Stimulated activated CD4-positive, alpha-beta T cell treated with anti-CD3 and anti-CD28 coated beads, Interleukin-1b, Interleukin-23, amount 100 ng/mL, for 1 hour (primary cell): ENCODE measurements at places on chromosomes 3 and 15.

DNA sequence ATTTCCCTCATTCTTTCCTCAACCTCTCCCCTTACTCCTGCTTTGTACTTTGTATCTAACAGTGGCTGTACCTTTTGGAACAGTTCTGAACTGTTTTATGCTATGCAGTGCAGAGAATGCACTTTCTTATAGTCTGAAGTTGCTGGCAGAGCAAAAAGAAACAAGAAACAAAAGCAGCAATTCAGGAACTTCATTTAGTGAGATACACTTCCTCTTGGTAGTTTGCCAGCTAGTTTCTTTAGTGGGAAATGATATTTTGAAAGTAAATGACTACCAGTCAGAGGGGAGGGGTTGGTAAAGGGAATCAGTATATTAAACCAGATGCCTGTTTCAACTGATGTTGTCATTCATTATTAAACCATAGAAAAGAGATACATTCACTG is 55.0 kb upstream of the CHD2 start:
- no peak for DNase-seq

GRCh38 chr15:33664947-33665346 is 303.4 kb upstream of the CHRM5 start:
- no peak for DNase-seq

- no peak for DNase-seq
Observed at GRCh38 chr3:120137548-120137947, 43.3 kb upstream of the GSK3B start.

DNA sequence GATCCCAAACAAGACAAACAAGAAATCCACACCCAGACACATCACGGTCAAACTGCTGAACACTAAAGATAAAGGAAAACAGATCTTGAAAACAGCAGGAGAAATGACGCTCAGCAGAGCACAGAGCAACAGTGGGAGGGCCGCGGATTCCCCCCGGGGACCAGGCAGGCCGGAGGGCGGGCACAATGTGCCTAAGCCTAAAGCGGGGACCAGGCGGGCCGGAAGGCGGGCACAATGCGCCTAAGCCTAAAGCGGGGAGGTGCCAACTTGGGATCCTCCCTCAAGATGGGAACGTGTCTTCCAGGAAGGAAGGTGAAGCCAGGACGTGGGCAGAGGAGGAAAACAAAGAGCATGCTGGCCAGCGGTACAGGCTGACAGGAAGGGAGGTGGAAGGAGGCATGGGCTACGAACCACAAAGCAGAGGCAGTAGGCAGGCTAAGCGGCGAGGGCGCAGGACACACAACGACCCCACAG is 31.1 kb downstream of the CYFIP1 start:
- DNase-seq = no peak

- no peak for DNase-seq
Observed at GRCh38 chr15:100785181-100786138, 94.2 kb upstream of the ALDH1A3 start.

GRCh38 chr15:74307827-74308811 is 59.3 kb downstream of the CYP11A1 start:
- DNase-seq = no peak

DNA sequence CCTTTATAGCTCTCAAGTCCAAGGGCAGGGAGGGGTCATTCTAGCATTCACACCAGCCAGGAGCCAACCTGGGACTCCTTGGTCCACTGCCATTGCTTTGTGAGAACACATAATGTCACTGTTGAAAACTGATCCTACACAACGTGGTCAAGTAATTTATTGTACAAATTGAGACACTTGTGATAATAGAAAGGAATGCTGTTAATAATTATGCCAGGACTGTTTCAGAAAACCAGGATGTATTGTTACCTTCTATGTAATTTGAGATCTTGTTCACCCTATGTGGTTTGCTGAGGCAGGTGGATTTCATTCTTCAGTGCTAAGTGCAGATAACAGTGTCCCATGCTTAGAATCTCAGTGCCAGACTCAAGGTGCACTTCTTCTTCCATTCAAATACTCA is 33.3 kb downstream of the TMCO5A start:
- DNase-seq = no peak

GRCh38 chr3:148863814-148864213 is 1.3 kb upstream of the CPA3 start:
- DNase-seq = no peak

GRCh38 chr3:194615226-194615625 is 18.0 kb downstream of the TMEM44 start:
- no peak for DNase-seq

- DNase-seq = peak; percentile 34
Observed at GRCh38 chr15:92714477-92715401, 59.2 kb upstream of the FAM174B start.

- no peak for DNase-seq
Observed at GRCh38 chr3:107250221-107250620, 127.0 kb upstream of the CCDC54 start.

- DNase-seq = no peak
Observed at GRCh38 chr15:87243474-87243873, 1013.1 kb downstream of the NTRK3 start.

DNA sequence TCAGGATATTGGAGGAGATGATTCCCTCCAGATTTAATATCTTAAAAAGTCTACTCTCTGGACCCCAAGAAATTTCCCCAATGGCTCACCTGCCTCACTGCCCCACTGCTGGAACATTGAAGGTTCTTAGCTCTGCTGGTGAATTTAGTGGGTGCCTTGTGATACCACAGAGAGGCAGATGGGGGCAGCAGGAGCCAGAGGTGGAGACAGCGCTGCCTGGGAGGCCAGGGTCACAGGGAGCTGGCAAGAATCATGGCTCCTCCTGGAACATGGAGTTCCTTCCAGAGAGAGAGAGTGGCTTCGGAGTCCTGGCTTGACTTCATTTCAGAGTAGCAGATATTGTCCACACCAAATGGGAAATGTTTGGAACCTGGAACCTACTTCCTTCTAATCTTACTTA is 263.5 kb upstream of the CFAP20DC start:
- DNase-seq = no peak

DNA sequence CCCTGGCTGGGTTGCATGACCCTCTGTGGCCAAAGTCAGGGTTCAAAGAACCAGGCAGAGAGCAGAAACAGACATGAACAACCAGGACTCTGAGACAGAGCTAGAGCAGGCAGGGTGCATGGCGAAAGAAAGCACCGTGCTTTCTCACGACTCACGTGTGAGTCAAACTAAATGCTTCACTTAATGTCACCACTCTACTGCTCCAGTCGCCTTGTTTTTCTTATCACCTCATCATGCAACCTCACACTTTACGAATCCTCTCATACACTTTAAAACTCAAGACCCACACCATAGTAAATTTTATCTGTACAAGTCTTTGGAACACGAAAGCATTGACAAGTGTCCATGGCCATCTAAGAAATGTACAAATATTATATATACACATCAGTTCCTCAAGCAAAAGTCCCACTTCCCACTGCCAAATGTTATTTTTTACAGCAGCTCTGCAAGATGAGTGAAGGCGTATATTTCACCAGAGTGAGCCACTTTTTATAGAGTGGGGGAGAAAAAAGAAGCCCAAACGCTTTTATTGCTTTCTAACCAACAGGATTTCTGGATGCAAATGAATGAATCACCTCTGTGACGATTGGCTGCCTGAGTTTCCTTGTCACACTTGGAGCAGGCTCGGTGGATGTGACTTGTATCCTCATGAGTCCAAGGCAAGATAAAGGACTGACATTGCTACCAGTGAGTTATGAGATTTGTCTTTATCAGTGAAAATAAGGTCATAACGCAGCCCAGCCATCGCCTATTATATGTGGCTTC is 16.0 kb upstream of the MEGF11 start:
- DNase-seq = no peak

- DNase-seq = no peak
Observed at GRCh38 chr3:25350725-25351114, 77.3 kb upstream of the RARB start.

GRCh38 chr3:52873433-52874159 is 23.8 kb downstream of the STIMATE start:
- no peak for DNase-seq

- DNase-seq = no peak
Observed at GRCh38 chr3:189756582-189757078, 125.4 kb downstream of the TP63 start.

DNA sequence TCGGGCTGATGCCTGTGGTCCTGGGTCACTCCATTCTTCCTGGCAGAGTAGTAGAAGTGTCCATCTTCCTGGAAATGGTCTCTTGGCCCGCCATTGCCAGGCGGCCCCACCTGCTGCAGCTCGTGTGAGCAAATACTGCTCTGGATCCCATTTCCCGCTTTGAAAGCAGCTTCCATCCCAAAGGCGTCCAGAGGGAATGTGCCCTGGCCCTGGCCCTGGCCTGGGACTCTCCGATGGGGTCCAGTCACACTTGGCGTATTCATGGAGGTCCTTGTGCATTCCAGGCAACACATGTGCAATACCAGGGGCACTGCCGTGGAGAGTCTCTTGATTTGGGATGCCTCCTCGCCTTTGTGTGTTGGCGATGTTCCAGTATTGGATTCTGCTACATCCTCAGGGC is 111.1 kb downstream of the SNRPN start:
- DNase-seq = no peak

- DNase-seq = no peak
Observed at GRCh38 chr15:58407236-58407775, 24.5 kb upstream of the LIPC start.

GRCh38 chr3:39429466-39429865 is 22.9 kb downstream of the RPSA start:
- DNase-seq = no peak

- no peak for DNase-seq
Observed at GRCh38 chr3:9780458-9780812, 10.7 kb upstream of the CAMK1 start.

DNA sequence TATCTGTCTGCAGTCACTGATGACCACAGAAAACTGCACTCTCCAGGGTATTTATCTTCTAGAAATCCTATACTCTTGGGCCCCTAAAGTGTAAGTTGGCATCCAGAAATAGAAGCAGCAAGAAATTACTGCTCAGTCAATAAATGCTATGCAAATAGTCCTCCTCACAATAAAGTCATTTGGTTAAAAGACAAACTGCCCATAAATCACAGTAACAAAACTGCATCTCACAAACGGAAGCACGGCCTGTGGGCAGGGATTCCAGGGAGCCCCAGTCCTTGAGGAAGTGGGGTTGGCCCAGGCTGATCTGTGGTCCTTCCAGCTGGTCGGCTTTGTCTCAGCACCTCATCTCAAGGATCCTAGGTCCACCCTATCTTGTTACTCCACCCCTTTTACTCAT is 29.7 kb upstream of the SPATA12 start:
- no peak for DNase-seq

GRCh38 chr15:67394873-67395639 is 125.9 kb upstream of the C15orf61 start:
- no peak for DNase-seq
